Hematopoietic multipotent progenitor cell treated with erythropoietin and hydrocortisone succinate and interleukin-3 and kit ligand, for 8 days (in vitro differentiated cells): ENCODE measurements at places on chromosomes 7 and 10.

DNA sequence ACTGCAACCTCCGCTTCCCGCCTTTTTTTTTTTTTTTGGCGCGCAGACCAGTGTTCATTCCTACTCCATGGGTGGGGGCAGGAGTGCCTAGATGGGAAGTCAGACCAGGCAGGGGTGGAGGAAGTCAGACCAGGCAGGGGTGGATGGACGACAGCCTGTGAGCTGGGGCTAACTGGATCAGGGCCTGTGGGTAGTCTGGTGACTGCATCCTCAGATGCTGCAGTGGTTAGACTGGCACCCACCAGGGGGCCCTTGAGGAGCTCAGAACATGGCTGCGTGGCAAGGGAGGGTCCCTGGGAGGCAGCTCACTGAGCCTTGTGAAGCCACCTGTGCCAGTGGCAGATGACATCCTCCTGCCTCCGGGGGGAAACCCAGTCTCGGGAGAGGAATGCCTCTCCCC, 35.1 kb downstream of the RCC1L start:
- peak; percentile 3 for DNase-seq

DNA sequence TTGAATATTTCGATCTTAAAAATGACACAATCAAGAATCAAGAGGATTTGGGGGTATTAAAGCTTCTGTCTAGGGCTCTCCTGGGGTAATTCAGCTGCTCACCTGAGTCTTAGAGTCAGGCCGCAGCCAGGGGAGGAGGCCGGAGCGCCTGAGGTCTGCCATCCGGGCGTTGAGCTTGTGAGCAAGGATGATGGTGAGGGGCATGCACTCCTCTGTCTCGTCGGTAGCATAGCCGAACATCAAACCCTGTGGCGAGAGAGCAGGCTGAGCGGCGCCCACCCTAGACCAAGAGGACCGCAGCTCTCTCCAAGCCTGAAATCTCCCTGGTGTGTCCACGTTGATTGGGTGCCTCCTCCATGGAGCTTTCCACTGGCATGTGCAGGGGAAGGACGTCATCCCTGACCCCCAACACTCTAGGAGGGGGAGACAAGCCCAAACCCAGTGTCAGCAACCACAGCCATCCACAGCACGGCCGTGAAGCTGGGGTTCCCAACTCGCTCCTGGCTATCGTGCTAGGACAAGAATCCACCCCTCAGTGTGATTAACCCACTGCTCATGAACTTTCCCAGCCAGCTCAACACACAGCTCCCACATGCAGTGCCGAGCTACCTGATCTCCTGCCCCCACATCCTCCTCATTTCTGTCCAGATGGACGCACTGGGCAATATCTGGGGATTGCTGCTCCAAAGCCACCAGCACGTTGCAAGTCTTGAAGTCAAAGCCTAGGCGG, 9.2 kb downstream of the MAT1A start:
- no peak for DNase-seq

DNA sequence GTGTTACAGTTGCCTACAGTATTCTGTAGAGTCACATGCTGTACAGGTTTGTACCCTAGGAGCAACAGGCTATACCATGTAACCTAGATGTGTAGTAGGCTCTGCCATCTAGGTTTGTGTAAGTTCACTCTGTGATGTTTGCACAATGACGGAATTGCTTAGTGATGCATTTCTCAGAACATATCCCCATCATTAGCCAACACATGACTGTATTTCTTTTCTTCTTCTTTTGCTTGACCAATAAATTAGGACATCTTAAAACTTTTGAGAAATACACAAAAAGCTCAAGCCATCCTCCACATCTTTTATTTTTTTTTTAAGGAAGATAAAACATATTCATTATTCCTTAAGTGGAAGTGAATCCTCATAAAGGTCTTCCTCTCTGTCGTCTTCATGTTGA, 5.4 kb upstream of the PFKFB3 start:
- DNase-seq: no peak

- no peak for DNase-seq
These were observed 68.8 kb downstream of the PROSER2 start for GRCh38 chr10:11891776-11892486.

DNA sequence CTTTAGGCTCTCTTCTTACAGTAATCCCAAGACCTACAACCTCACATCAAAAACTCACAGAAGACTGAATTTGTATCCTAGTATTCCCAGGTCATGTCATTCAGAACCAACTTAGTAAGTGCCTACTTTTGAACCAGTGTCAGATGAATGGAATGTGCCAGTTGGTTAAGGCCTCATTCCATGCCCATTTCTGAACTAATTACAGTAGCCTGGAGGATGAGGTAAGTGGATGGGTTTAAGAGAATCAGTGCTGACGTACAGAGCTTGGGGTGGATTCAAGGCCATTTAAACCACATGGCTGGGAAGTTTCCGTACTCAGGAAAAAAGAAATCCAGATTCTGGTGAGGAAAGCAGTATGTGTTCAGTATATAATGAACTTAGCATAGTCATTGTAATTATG, 21.9 kb upstream of the FOXP2 start:
- DNase-seq: no peak
